ENCODE measurements at places on chromosomes 6 and 20.

GRCh38 chr6:35461270-35461669 is 6.9 kb upstream of the RPL10A start:
- no peak for DNase-seq

DNA sequence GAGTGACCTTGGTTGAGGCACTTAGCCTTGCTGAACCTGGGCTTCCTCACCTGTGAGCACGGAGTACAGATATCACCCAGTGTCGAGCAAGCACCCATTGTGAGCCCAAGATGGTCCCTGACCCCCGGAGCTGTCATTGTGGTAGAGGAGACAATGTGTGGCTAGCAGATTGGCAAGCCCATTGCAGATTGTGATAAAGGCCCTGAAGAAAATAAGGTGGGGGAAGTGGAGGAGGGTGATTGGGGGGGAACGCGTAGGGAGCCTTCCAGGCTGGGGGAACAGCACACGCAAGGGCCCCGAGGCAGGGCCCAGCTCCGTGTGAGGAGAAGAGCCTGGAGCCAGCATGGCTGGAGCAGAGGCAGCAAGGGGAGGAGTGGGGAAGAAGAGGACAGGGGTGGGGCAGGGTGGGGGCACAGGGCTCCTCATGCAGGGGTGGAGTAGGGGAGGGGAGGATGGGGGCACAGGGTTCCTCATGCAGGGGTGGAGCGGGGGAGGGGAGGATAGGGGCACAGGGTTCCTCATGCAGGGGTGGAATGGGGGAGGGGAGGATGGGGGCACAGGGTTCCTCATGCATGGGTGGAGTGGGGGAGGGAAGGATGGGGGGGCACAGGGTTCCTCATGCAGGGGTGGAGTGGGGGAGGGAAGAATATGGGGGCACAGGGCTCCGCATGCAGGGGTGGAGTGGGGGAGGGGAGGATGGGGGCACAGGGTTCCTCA is 7.0 kb downstream of the CEBPB start:
- peak; percentile 55 for DNase-seq

DNA sequence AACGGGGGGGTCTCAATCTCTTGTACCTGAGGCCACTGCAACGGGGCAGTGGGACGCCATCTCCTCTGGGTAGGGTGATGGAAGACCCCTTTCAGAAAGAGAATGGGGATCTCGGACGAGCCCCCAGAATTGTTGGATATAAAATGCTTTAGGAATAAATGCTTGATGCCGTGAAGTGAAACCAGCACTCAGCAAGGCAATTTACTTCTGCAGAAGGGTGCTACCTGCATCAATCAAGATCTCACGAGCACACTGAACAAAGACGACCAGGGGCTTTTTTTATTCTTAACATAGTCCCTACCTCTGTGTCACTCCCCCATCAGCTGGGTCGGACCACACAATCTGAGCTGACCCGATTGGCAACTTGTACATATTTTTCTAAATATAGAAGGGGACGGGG is 203.6 kb upstream of the TBX18 start:
- DNase-seq, result no peak

DNA sequence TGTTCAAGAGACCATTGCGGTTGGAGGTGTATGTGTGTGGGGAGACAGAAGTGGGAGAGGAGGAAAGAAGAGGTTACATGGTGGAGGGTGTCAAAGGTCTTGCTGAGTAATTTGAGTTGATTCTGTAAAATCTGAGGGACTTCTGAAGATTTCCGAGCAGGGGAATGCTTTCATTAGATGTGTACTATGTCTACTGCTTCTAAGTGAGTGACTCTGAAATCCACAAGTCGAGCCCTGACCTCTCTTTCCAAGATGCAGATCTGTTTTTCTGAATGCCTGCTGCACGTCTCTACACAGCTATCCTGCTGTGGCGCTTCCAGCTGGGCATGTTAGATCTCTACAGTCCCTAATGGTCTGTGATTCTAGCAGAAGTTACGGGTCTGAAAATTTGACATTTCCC is 209.8 kb downstream of the ATXN1 start:
- no peak for DNase-seq

DNA sequence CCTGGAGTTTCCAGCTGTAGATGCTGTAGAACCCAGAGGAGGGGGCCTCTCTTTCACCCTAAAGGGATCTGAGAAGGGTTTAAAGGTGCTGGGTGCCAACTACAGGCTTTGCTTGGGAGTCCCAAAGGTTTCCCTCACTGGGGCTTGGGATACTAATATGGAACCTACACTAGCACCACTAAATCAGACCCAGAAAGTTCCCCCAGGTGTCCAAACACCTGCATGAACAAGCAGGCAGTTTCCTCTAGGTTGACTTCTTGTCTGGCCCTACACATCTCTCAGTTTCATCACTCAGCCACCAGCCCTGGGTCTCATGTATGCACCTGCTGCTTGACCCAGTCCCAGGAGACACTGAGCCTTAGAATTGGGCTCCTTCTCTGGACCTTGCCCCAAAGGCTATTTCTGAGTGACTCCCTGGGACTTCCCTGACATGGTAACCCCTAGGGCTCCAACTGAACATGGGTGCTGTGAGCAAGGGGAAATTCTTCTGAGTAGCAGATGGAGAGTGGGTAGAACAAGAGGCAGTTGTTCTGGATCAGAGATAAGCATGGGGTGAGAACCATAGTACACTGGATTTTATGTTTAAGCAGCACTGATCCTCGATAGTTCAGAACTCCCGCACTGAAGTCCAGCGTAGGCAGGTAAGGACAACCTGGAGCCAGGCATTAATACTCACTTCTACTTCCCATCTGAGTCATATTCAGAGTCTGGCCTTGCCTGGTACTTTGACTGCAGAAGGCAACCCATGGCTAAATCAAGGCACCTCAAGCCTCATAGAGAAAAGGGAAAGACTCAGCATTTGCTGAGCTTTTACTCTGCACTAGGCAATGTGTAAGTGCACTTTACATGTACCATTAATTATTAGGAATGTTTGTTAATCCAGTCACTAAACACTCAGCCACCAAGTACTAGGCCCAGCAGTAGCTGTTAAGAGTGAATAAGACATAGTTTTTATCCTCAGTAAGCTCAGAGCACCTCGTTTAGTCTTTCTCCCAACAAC is 16.8 kb downstream of the BCL2L1 start:
- peak; percentile 38 for DNase-seq

GRCh38 chr6:37334047-37334446 is 19.7 kb upstream of the RNF8 start:
- no peak for DNase-seq

DNA sequence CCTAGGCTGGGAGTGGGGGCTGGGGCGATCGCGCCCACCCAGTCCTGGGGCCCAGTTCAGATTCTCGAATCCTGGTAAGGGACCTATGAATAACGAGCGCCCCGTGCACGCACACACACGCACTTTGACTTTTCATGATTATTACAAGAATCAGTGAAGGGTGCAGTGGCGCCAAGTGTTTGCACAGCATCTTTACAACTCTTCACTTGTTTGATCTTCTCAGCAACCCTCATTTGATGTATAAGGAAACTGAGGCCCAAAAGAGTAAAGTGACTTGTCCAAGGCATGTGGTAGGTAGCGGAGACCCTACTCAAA is 863 bp upstream of the LRFN2 start:
- DNase-seq, result no peak

GRCh38 chr20:40463171-40463570 is 225.9 kb downstream of the MAFB start:
- DNase-seq, result no peak

GRCh38 chr6:37339741-37340638 is 13.8 kb upstream of the RNF8 start:
- no peak for DNase-seq

DNA sequence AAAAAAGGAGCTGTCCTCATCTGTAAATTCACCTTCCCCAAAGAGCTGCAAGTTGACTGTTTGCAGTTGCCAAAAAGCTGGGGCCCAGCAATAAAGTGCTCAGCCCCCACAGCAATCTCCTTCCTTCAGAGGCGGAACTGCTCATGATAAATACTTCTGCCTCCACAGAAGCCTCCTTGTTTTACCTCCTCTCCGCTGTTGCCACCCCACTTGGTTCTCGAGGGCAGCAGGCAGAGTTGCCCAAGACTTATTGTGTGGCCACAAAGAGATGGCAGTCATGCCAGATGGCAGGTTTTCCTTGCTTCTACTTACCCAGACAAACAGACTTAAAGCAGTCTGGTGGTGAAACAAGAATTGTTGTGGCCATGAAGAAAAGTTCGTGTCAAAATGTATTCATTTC is 66.3 kb downstream of the SLX4IP start:
- DNase-seq, result no peak

DNA sequence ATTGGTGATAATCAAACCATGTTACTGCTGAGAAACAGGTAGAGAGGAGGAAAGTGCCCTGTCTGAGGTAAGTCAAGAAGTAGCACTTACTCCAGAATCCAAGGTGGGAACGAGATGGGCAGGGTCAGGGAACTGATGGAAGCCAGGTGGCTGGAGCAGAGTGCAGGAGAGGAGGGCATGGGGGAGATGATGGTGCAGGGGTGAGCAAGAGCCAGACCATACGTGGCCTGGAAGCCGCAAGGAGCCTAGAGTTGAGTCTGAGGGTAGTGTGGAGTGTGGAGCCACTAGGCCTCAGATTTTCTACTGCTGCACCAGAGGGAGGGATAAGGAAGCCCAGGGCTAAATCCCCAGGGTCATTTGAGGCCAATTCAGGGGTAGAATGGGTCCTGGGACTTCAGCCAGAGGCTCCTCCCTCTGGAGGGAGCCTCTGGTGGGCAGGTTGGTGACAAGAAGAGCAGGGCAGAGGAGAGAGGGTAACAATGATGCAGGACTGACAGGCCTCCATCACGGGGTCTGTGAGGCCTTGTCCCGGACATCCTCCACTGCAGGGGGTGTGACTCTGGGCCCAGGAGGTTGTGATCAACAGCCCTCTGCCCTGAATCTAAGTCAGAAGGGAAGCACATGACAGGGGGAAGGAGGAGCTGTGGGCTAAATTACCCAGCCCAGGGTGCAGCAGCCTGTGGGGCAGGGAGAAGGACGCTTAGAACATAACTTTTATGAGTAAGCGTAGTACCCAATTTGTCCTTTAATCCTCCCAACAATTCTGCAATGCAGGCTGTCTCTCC is 28.7 kb downstream of the COX4I2 start:
- peak; percentile 66 for DNase-seq

Measured in endodermal cell (in vitro differentiated cells).